ENCODE measurements at places on chromosomes 7 and 10.

DNA sequence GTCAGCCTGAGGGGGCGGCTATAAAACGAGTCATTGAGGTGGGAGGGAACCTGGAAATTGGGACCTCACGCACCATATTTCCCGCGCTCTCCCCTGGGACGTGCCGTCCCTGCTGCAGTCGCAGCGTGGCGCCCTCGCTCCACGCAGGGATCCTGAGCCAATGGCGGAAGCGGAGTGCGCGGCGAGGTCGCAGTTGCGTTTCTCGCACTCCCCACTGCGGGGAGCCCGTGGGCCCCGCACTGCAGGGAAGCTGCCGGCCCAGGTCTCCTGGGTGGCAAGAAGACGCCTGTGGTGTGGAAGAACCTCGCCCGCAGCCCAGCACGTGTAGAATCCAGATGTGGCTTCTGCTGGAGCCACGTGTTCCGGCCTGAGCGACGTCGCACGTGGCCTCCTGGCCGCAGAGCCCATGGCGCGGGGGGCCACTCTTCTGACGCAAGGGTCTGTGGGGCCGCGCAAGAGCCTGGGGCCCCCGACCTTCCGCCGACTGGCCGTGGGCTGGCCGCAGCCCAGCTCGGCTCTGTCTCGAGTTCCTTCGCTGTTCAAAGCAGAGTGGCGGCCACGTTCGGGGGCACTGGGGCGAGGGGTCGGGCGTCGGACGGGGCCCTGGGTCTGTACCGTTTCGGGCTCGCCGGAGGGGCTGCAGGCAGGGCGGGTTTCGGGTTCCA is 26.4 kb downstream of the HIF1AN start:
- DNase-seq = peak; percentile 77

DNA sequence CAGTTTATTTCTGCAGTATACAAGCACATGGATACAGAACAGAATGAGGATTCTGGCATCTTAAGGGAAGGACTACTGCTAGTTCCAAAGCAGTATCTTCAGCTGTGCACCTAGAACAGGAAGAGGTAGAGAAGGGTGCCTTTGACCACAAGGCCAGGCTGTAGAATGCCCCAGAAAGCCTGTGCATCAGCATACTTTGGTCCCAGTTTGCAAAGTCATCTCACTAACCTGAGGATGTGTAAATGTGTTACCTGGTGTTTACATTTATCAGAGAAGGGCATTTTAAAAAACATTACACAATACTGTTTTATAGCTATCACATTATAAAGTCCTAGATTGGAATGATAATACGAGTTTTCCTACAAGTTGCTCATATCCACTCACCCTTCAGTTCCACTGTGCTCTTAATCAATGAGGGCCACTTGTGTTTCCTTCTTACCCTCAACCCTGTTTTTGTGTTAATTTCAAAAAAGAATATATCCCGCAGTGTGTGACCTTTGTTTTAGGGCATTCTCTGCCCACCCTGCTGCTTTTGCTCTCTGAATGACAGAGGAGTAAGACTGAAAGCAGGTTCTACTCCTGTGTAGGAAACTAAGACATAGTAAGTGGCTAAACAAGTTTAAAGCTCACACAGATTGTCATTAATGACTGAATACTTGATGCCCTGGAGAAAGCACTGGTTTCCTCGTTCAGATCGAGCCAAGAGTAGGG is 3.4 kb downstream of the SLC35G1 start:
- no peak for DNase-seq

DNA sequence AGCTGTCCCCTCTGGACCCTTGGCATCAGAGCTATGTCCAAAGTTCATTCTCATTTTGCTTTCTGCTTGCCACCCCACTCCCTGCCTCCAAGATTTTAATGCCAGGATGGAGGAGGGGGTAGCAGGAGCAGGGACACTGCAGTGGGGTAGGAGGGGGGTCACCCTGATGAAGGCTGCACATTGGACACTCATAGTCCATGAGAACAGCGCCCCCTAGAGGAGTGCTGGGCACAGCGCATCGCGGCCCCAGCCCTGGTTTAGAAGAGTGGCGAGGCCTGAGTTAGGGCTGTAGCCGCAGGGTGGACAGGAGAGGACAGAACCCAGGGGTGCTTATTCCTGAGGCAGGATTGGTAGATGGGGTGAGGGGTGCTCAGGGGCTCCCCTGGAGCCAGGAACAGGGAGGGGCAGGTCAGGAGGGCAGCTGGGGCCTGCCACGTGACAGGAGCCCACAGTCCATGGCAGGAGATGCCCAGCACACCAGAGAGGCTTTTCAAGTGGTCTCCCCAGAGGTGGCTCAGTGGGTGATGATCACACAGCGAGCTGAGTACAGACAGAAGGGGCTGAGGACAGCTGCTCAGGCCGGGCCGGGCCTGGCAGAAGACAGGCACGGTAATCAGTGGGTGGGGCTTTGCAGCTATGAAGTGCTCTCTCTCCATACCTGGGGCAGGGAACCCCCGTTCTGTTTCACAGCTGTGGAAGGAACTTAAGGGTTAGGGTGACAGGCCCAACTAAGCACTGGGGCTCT is 71.4 kb downstream of the NEURL1 start:
- peak; percentile 34 for DNase-seq

- no peak for DNase-seq
These were observed 721.6 kb downstream of the ANKRD7 start for GRCh38 chr7:118945911-118946682.

GRCh38 chr7:101905203-101905865 is 87.9 kb downstream of the CUX1 start:
- DNase-seq = no peak

GRCh38 chr7:38147005-38147404 is 31.0 kb upstream of the STARD3NL start:
- DNase-seq = no peak

DNA sequence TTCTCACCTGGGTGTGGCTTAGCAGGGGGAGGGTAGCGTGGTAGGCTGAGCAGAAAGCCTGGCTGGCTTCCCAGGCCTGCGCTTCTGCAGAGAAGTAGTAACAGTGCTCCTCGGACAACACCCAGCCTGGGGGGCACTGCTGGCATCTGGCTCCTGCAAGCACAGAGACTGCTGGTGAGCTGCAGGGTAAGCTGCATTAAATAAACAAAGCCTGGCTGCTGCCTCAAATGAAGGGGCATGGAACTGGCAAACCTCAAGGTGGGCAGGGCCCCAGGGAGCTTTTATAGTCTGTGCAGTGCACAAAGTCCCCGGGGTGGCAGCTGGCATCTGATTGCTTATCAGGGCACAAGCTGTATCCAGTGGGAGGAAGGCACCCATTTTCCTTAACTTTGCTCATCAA is 3.9 kb downstream of the KLRG2 start:
- no peak for DNase-seq

DNA sequence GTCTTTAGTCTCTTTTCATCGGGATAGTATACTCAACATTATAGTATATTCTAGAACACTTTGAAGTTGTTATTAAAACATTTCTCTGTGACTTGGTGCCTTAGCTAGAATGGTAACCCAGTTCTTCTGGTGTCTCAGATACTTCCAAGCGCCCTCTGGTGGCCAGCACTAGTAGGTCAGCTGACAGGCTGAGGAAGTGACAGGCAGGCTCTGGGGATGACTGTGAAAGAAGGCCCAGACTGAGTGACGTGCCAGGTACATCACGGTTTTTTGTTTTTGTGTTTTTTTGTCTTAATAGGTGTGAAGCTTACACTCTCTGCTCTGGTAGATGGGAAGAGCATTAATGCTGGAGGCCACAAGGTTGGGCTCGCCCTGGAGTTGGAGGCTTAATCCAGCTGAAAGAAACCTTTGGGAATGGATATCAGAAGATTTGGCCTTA is 5.1 kb downstream of the COMTD1 start:
- peak; percentile 94 for DNase-seq

- DNase-seq = no peak
These were observed 186.2 kb upstream of the PRKCQ start for GRCh38 chr10:6766131-6766801.

- DNase-seq = no peak
These were observed 12.7 kb downstream of the AHR start for GRCh38 chr7:17311194-17311593.

DNA sequence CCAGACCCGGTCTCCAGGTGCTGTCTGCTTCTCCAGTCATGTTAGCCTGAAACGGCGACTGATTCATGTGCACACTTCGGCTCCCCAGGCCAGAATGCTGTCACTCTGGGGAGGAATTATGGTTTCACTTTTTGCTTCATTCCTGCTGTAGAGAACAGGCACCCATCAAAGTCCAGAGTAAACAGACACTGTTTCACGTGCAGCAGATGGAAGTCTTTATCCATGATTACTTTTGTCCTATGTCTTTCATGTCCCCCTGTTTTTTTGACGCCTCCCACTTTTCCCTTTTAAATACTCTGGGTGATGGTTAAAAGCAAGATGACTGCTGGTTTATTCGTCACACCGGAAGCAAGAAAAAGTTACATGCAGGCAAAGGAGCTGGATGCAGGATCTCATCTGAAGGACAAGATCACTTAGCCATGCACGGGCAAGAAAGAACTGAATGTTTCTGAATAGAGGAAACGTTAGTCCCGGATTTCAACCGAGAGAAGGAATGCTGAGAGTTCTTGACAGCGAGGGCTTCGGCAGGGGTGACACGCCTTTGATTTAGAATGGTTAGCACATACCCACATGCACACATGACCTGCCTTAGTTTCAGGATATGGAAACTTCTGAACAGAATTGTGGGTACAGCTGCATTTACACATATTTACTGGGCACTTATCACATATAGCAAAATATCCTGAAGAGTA is 250.0 kb upstream of the KLF6 start:
- no peak for DNase-seq

- no peak for DNase-seq
These were observed 45.7 kb downstream of the ESYT2 start for GRCh38 chr7:158783595-158783994.

DNA sequence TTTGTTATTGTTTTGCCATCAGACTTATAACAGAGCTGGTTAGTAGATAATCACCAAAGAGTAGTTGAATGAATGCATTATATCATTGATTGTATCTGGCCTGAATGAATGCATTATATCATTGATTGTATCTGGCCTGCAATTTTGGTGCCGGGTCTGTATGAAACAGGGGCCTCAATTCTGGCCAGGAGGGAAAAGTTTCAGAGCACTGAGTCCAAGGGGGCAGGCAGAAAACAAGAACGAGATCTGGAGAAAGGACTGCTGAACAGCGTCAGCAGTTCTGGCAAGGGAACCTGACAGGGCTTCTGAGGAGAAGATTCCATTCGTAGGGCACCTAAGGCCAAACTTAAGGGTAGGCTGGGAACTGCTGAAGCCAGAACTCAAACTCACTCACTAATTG is 128.0 kb downstream of the SEMA3C start:
- no peak for DNase-seq

- no peak for DNase-seq
These were observed 18.6 kb downstream of the GNAT3 start for GRCh38 chr7:80493121-80493849.

DNA sequence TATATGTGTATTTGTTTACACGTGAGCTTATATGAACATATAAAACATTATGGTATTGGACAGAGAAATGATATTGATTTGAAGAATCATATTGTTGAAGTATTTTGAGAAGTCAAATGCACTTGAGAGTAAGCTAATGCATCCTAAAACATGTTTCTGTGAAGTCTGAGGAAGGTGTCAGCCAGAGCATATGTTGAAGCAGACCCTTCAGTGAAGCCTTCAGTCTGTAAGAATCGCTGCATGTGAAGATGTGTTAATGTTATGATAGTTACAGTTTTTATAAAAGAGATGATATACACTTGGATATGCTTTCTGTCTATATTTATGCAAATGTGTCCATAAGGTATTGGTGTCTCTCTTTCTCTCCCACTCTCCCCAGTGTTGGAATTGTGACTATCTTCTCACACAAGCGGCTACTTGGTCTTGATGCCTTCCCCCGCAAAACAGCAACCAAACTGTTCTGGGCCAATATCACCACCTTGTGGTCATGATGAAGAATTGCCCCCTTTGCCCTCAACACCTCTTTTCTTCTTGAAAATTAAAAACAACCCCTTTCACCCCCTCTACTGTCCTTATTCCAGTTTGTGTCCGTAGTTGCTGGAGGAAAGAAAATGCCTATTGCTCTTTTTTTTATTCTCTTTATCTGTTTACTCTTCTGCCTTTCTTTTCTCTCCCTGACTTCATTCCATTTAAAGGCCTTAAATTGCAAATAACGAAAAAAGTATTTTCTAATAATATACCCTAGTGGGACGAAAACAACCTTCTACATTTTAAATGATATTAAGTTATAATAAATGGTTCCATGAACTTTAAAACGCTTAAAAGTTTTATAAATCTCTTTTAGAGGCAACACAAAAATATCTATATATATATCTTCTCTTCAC is 64.9 kb downstream of the IKZF1 start:
- no peak for DNase-seq

DNA sequence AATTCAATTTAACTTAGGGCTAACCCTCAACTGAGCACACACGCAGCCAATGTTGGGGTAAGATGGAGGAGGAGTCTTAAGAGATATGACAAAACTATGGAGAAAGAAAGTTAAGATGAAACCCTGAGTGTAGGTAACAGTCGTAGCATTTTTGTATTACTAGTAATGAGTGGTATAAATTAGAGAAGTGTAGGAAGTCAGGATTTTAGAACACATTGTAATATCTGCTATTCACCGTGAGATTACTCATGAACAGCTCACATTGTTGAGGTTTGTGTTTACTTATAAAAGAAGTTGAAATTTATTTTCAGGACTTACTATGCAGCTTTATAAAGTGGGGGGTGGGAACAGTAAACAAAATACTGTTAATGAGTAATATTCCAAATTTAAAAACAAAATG is 107.2 kb downstream of the ARHGAP21 start:
- no peak for DNase-seq

DNA sequence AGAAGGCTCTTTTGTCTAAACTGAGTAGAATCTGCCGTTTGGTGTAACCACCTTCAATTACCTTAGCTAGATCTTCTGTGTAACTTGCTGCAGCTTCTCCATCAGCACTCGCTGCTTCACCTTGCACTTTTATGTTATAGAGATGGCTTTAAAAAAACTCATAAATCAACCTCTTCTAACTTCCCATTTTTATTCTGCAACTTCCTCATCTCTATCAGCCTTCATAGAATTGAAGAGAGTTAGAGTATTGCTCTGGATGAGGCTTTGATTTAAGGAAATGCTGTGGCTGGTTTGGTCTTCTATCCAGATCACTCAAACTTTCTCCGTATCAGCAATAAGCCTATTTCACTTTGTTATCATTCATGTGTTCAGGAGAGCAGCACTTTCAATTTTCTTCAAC is 1131.9 kb upstream of the CELF2 start:
- DNase-seq = no peak

- DNase-seq = no peak
These were observed 34.0 kb downstream of the CDK6 start for GRCh38 chr7:92802406-92802805.

All from activated CD8-positive, alpha-beta memory T cell treated with anti-CD3 and anti-CD28 coated beads, Interleukin-2, amount 50 U/mL, for 4 hours (primary cell).